ENCODE measurements at places on chromosomes 1 and 21. TPM values are rescaled to one million over a fixed set of nuclear protein-coding genes. Genes with fewer than 3 reads are reported as not detected.
A peak's percentile ranks its signal among the peaks of the same experiment; 100 is the strongest.

DNA sequence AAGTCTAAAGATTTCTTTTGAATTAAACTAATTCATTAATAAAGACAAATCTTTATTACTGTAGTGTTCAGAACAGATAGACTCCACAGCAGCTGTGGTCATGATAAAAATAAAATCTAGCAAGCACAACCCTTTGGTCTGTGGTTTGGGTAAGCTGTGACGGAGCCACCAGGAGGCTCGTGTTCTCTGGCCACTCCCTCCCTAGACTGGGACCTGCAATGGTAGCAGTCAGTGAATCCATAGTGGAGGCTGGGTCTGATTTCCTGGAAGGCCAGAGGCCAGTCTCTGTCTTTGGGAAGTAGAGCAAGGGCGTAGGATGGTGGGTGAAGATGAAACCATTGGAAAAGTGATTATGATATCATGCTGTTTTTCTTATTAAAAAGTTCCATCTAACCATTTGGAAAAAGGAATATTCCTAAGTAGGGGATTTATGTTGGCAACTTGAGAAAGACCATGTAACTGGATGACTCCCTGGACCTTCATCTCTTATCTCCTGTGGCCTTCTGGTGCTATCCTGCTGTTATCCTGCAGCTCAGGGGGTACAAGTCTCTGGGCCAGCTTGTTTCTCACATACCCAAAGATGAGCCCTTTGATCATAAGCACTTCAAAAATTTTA lies 39.0 kb downstream of the TENT5C start:
- no peak for DNase-seq

- DNase-seq = no peak
These were observed 81.4 kb downstream of the CYYR1 start for GRCh38 chr21:26491663-26492062.

- DNase-seq = no peak
These were observed 145.2 kb downstream of the NTMT2 start for GRCh38 chr1:170290991-170291390.

GRCh38 chr1:70436622-70437251 lies 25.7 kb downstream of the CTH start:
- no peak for DNase-seq

GRCh38 chr1:32759997-32760623 lies 57.0 kb downstream of the YARS1 start:
- DNase-seq = no peak

DNA sequence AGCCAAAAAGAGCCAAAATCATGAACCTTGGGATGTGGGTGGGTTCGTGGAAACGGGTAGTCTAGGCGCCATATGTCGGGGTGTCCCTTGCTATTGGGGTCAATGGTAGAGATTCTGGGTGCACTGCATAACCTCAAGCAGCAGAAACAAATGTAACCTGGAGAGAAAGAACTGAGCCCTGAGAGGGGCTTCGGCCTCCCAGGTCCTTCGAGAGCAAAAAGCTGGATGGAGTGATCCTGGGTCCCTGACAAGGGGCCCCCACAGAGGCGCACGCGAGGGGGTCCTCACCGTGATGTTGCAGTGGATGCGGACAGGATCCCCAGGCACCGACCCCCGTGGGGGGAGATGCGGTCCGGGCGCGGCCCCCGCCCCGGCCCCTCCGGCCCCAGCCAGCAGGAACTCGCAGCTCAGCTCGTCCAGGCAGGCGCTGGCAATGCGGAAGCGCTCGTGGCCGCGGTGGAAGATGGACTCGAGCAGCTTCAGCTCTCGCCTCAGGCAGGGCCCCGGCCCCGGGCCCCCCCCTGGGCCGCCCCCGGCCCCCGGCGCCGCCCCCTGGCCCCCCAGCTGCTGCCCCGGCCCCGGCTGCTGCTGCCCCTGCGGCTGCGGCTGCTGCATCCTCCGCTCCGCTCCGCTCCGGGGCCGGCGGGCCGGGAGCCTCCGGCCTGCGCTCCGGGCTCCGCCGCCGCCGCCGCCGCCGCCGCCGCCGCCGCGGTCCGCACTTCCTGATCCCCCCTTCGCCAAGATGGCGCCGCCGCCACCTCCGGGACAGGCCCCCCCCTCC lies at the start of gene UBE2Q1:
UBE2Q1 (minus strand) TSS at position 724 of the 781 bp plus-strand sequence; CDS start at position 615, 109 bp downstream.
- peak; percentile 24 for DNase-seq

GRCh38 chr1:109263234-109263596 lies 13.9 kb downstream of the CELSR2 start:
- no peak for DNase-seq

GRCh38 chr1:182670032-182670749 lies 14.2 kb downstream of the RGS8 start:
- DNase-seq = no peak

DNA sequence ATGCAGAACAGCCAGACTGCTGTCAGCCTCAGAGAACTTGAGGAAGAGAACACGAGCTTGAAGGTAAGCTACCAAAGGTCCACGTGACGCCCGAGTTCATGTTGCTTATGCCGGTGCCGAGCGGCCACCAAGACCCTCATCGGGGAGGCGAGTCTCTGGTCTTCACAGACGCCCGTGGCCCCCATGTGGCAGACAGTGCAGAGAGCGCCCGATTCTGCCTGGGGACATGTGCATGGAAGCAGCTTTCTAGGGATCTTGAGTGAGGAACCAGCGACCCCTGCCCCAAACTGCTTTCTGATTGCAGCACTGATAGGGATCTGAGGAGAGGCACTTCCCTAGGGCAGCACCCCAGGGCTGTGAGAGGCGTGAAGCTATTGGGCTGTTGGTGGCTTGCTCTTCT lies 56.3 kb upstream of the DIP2A start:
- no peak for DNase-seq

GRCh38 chr1:172417557-172417956 lies 2.9 kb upstream of the C1orf105 start:
- DNase-seq = no peak

GRCh38 chr1:224828691-224829090 lies 100.8 kb upstream of the DNAH14 start:
- no peak for DNase-seq

- DNase-seq = no peak
These were observed 22.9 kb downstream of the RGL1 start for GRCh38 chr1:183827801-183828200.

DNA sequence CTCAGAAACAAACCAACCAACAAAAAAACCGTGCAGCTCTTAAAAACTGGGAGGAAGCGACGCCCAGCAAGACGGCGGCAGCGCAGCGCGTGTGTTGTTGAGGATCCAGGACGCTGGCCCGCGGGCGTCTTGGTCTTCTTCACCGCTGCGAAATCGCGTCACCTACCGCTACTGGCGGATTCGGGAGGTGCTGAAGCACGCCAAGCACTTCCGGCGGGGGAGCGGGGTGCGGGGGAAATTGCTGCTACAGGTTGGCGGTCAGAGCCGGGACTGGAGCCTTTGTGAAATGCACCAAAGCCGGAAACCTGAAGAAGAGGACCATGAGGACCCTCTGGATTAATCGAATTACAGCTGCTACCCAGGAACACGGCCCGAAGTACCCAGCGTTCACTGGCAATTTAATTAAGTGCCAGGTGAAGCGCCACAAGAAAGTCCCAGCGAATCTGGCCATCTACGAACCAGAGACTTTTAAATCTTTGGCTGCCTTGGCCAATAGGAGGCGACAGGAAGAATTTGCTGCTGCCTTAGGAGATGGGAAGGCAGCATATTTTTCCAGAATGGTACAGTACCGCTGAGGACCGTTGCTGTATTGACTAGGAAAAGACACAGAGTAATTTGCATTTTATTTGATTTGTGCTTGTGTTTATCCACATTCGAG lies 11.9 kb upstream of the RIPPLY3 start:
- DNase-seq = peak; percentile 21

DNA sequence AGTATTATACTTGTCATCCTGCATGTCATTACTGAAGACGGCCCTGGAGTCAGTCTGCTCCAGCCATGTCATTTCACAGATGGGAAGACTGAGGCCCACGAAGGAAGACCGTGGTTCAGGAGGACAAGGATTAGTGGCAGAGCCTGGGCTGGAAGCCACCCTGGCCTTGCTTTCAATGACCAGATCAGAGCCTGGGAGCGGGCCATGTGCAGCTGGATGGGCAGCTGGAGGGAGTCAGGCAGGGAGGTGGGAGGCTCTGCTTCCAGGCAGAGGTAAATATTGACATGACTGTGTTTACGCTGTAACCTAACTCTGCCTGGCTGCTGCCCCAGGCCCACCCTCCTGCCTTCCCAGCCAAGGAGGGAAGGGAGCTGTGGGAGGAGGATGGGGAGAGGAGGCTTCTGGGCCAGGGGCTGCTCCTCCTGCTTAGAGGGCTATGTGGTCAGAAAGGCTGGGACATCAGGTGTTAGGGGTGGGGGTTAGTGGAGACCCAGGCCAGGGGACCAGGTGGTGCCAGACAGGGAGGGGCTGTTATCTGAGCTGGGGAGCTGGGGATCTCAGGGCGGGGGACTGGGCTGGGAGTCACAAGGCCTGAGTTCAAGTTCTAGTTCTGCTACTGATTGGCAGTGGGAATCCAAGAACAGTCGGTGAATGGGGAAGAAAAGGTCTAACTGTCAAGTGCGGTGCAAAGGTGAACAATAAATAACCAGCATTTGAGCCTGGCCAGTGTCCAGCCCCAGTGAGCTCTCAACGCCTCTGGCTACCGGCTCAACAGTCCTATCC lies 48.5 kb upstream of the ECE1 start:
- no peak for DNase-seq

DNA sequence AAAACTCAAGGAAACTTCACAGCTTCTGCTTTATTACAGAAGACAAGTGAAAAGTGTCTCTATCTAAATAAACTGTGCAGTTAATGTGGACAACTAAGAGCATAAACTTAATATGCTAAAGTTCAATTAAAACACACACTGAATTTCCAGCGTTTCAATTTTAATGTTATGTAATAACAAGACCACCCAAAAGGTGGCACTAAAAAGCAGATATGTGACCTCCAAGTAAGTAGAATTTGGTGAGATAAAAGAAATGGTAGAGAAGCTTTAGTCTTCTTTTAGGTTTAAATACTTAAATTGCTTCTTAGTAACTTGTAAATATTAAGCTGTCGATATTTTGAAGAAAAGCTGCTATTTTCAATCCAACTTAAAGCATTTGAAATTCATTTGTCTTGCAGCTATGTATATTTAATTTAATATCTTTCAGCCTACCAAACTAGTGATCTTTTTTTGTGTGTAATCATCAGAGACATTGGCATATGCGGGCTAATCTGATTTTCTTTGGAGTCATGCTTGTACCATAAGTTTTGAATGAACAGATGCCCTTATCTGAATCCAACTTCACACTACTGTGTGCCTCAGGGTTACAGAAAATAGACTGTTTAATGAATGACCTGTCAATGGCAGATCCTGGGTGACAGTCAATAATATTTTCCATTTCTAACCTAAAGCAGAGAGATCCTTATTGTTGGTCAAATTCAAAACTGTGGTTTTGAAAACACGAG lies 36.5 kb upstream of the ADAMTS1 start:
- no peak for DNase-seq

DNA sequence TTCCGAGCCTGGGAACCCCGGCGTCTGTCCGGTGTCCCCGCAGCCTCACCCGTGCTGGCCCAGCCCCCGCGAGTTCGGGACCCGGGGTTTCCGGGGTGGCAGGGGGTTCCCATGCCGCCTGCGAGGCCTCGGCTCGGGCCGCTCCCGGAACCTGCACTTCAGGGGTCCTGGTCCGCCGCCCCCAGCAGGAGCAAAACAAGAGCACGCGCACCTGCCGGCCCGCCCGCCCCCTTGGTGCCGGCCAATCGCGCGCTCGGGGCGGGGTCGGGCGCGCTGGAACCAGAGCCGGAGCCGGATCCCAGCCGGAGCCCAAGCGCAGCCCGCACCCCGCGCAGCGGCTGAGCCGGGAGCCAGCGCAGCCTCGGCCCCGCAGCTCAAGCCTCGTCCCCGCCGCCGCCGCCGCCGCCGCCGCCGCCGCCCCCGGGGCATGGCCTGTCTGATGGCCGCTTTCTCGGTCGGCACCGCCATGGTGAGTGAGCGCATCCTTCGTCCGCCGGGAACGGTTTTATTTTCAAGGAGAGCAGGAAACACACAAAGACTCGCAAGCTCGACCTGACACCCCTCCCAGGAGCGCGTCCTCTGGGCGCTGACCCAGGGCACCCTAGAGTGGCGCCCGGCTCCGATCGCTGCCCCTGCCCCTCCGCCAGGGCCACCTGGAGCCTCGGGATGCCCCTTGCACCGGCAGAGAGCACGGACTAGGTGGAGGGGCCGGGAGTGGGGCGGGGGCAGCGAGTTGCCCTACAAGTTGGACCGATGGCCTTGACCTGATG lies at the start of gene ABCG1:
ABCG1 (plus strand) TSS at position 305 of the 770 bp plus-strand sequence; CDS start at position 428, 123 bp downstream.
- DNase-seq = peak; percentile 65

DNA sequence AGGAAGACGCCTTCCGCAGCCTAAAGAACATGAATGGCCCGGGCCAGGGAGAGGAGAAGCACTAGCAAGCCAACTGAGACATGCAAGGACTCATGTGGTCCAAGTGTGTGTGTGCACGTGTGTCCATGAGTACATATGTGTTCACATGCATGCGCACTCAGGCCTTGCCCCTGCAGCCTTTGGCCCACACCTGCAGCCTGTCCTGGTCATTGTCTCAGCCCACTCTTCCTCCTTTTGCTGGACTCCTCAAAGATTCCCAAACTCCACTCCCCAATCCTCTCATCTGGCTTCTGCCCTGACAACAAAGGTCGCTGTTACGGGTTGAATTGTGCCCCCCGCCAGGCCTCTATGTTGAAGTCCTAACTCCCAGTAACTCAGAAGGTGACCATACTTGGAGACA lies 21.9 kb downstream of the CDCA8 start:
- no peak for DNase-seq

- no peak for DNase-seq
These were observed 295.9 kb downstream of the RGS7 start for GRCh38 chr1:241061062-241061461.

GRCh38 chr1:230548997-230549396 lies 93.3 kb upstream of the COG2 start:
- DNase-seq = no peak

GRCh38 chr1:100530880-100531487 lies 7.0 kb upstream of the GPR88 start:
- DNase-seq = peak; percentile 48

DNA sequence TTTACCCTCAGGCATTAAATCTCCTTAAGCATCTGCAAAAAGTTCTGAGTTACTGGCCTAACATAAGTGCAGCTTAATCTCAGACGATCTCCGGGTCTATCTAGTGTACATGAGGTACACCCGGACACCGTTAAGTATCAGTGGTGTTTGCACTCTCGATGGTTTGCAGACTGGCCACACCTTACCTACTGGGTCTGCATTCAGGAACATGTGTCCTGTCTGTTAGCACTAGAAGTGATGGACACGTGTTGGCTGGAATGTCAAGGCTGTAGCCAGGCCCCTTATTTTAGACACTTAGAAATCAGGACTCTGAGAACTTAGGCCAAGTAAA lies 783 bp upstream of the AGL start:
- DNase-seq = no peak

RXFP4 gene
- total RNA-seq = not detected

FHAD1 gene
- not detected for total RNA-seq

C1orf74 gene
- 2.2 TPM for total RNA-seq

TNN gene
- total RNA-seq = not detected

SOD1 gene
- 311 TPM for total RNA-seq

Measured in CD8-positive, alpha-beta memory T cell (primary cell).